ENCODE measurements at places on chromosomes 2 and 18.

GRCh38 chr18:8726963-8727705 is 21.8 kb downstream of the MTCL1 start:
- no peak for DNase-seq

GRCh38 chr2:191127235-191127634 is 23.6 kb downstream of the STAT4 start:
- DNase-seq: no peak

DNA sequence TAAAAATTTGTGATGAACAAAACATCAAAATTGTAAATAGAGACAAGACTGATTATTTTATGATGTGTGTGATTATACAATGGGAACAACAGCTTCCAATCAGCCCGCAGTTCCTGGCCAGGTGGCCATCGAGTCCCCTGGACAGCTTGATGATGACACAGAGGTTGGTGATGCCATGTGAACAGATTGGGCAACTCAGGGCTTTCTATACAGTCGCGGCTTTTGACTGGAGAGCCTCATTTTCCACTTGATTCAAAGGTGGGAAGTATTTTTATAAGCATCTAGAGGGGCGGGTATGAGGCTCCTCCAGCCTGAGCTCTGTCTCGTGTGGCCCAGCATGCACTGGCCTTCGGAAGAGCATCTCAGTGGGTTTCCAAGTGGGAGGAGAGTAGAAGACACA is 14.9 kb upstream of the HPCAL1 start:
- DNase-seq: no peak

GRCh38 chr2:62768615-62769014 is 63.1 kb downstream of the EHBP1 start:
- DNase-seq: no peak

DNA sequence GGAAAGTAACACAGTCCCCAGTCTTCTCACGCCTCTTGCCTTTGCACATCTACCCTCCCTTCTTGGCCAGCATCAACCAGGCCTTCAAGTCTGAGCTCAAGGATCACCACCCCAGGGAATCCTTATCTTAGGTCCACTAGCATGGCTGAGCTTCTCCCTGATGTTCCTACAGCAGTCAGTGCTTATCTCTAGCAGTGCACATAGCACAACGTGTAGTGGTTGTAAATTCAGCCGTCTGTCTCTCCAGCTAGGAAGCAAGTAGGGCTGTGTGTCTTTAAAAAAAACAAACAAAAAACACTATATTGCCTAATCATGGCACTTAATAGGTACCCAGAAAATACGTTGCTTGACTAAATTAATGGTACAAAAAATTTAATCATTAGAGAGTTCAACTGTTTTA is 29.2 kb downstream of the KCNG3 start:
- DNase-seq: no peak

DNA sequence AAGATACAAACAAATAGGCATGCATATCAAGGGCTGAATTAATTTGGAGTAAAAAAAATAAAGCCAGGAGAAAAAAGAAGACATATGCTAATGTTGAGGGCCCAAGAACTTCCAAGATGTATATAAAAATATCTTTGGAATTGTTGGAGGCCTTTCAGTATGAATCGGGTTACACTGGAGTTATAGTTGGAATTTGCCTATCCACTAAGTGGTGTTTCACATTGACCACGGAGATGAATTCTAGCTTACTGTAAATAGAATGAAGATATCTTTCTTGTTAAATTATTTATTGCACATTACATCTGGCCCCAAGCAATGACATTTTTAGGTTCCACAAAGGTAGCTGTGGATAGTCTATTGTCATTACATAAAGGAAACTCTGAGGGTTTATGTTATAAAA is 38.5 kb upstream of the TRIB2 start:
- DNase-seq: no peak

DNA sequence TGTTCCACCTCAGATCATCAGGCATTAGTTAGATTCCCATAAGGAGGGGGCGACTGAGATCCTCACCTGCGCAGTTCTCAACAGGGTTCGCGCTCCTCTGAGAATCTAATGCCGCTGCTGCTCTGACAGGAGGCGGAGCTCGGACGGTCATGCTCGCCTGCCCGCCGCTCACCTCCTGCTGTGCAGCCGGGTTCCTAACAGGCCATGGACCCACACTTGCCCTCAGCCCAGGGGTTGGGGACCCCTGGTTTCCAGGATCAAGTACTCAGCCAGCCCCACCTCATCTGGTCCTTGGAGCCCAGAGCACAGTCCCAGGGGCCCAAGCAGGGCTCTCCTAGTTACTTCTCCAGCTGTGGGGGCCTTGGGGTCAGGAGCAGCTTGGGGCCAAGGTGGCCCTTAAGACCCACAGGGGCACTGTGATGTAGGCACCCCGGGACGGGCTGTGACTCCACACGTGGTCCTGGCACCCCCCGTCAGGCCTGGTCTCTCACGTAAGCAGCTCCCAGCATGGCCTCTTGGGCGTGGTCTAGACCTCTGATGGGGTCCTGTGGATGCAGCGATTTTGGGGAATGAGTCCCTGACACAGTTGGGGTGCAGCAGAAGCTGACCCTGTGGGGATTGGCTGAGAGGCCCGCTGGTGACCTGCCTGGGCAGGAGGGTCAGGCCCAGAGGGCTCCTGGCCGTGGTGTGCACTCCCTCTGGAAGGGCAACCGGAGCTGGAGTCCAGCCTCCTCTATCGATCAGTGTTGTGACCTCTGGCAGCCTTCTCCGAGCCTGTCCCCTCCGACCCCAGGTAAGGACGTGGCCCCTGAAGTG is 28.3 kb upstream of the OTOS start:
- DNase-seq: no peak

DNA sequence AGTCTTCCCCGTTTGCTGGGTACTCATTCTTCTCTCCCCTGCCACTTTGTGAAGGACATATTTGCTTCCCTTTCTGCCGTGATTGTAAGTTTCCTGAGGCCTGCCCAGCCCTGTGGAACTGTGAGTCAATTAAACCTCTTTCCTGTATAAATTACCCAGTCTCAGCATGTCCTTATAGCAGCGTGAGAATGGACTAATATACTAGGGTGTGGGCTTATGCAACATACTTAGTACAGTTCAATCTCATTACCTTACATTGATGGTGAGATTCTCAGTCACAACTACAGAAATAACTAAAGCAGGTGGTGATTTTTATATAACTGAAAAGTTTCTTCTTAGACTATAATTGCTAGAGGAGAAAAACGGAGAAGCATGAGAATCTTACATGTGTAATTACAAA is 237.9 kb upstream of the MMADHC start:
- no peak for DNase-seq

GRCh38 chr18:250685-251084 is 17.2 kb downstream of the THOC1 start:
- DNase-seq: no peak

GRCh38 chr2:20034218-20034617 is 17.2 kb downstream of the LAPTM4A start:
- DNase-seq: no peak

- DNase-seq: no peak
These were observed 155.3 kb upstream of the SLC39A10 start for GRCh38 chr2:195501746-195502145.

DNA sequence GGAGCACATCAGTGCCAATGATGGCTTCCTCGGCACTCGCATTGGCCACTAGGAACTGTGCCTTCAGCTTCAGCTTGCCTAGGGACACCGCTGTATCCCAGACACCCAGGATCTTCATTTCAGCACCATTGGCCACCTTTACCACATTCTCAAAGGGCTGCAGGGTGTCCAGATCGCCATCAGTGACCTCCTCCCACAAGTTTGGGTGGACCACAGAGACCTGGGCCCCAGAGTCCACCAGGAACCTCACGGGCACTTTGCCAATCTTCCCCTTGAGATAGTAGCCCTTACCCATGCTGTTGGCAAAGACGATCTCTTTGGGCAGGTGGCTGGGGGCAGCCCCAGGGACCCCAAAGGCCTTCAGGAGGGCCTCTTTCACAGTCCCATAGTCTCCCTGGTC is 610 bp downstream of the ASPRV1 start:
- no peak for DNase-seq

- DNase-seq: no peak
These were observed 212.3 kb downstream of the HDAC4 start for GRCh38 chr2:239188536-239188935.

GRCh38 chr2:121038891-121039616 is 245.9 kb downstream of the TFCP2L1 start:
- no peak for DNase-seq

DNA sequence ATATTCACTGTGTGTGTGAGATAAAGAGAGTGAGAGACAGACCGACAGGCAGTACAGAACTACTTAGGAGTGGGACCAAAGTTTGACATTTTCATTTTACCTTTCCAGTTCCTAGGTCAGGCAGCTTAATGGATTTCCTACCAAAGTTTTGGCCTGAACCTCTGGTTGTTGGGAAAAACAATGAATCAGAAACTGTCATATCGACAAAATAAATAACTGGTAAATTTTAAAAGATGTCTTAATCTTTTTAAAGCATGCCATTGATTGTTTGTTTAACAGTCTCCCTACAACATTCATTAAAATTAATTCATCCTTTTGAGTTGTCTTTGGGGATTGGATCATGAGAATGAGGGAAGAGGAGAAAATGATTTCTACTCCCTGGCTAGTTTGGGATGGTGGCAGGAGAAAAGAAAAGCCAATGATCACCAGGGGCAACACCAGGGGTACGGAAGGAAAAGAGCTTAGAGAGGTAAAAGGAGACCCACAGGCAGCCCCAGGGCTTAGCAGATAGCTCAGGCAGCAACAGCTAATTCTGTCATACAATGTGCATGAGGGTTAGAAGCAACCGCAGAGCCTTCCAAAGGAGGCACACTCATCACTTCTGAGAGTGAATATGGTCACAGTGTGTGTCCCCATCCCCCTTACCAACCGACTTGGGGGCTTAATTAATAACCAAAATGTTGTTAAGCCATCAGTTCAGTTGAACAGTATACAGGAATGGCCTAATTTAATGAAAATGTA is 98.5 kb downstream of the CCDC141 start:
- DNase-seq: no peak

- DNase-seq: no peak
These were observed 569.3 kb downstream of the TDRD15 start for GRCh38 chr2:21693081-21693480.

Measured in anterior cingulate cortex (tissue), 58 donors.